Breast epithelium (tissue), 4 donors: ENCODE measurements at places on chromosomes 7 and 10.

DNA sequence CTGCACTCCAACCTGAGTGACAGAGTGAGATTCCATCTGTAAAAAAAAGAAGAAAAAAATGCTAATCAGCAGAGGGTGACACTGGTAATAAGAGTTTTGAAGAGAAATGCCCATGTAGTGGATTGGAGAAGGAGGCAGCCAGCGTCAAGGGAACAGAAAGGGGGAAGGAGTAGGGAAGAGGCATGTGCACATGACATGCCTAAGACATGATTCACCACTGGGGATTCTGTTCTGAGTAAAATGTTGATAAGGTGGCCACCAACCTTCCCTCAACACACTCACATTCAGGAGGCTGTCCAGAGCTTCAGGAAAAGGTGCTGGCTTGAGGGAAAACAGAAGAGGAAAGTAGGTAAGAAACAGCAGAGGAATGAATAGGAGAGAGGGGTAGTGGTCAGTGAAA is 39.9 kb downstream of the AKR1D1 start:
- no peak overlapping the region for H3K4me3 ChIP-seq
- H3K27me3 ChIP-seq, result no peaks in the 10 kb centered on the region
- H3K4me1 ChIP-seq, result no peaks in the 10 kb centered on the region
- no peaks in the 10 kb centered on the region for H3K36me3 ChIP-seq

- no peak overlapping the region for H3K27ac ChIP-seq
- H3K36me3 ChIP-seq, result peaks cover 16% of the 10 kb centered on the region
- H3K4me3 ChIP-seq, result no peak overlapping the region
- no peaks in the 10 kb centered on the region for H3K4me1 ChIP-seq
Measured at GRCh38 chr7:107187774-107188173, 19.0 kb downstream of the HBP1 start.

GRCh38 chr7:833601-834258 is 1.5 kb downstream of the SUN1 start:
- H3K36me3 ChIP-seq, result no peaks in the 10 kb centered on the region
- H3K27ac ChIP-seq, result peak overlapping the region; percentile 90
- no peaks in the 10 kb centered on the region for H3K27me3 ChIP-seq
- DNase-seq, result no peak

DNA sequence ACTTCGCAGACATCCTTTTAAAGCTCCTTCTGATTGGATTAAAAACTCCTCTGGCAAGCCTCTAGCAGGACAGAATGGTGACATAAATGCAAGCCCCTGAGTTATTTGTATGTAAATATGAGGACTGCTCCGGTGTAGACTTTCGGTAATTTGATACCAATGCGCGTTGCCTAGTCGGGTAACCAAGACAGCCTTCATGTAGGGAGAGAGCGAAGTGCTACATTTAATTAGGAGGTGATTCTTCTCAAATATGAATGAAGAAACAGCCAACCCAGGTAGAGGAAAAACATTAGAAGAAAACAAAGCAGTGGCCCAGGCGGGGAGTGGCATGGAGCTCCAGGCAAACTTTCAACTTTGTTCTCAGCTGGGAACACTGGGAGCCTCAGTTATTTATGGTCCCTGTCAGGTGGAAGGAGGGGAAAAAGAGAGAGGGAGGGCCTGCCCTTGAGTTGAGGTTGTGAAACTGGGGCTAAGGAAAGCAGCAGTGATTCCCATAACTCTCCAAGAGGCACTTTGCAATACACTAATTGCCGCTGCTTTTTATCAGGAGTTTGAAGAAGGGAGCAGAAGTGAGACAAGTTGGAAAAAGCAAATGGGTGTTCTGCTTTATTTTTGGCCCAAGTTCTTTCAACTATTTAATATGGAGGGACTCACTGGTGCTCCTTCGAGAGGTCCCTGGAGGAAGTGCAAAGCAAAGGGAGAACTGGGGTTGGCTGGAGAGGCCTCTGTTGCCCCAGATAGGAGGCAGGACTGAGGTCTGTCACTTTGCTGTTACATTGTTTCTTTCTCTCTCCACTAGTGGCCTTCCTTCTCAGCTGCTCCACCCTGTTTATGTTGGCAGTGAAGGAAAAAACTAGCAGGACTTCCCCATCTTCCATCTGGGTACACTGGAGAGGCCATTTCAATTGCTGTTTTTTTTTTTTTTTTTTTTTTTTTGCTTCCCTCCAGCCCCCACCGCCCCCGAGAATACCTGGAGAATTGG is 234.6 kb upstream of the CCDC6 start:
- peak overlapping the region; percentile 23 for H3K4me3 ChIP-seq
- H3K36me3 ChIP-seq, result no peaks in the 10 kb centered on the region
- no peaks in the 10 kb centered on the region for H3K27me3 ChIP-seq
- peak overlapping the region; percentile 65 for H3K27ac ChIP-seq
- no peak for DNase-seq

GRCh38 chr10:82575318-82575717 is 700.3 kb downstream of the NRG3 start:
- DNase-seq, result no peak
- H3K36me3 ChIP-seq, result no peaks in the 10 kb centered on the region
- H3K27me3 ChIP-seq, result no peaks in the 10 kb centered on the region
- no peaks in the 10 kb centered on the region for H3K4me1 ChIP-seq
- no peak overlapping the region for H3K4me3 ChIP-seq
- no peak overlapping the region for H3K27ac ChIP-seq

- no peaks in the 10 kb centered on the region for H3K4me1 ChIP-seq
- no peak overlapping the region for H3K4me3 ChIP-seq
- DNase-seq, result no peak
- no peaks in the 10 kb centered on the region for H3K36me3 ChIP-seq
Measured at GRCh38 chr10:44513591-44513990, 128.7 kb upstream of the CXCL12 start.

DNA sequence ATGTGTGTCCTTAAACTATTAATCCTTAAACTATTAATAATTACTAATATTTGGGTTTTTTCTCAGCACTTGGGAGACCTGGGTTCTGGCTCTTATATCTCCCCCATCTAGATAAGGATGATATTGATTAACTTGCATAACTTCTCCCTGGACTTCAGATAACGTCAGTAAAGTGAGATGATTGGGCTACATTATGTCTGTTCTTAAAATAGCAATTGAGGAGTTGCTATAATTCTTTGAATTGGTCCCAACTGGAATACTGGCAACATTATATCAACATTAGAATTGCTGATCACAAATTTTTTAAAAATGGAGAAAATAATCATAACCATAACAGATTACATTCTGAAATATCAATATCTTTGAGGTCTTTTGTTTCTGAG is 1.9 kb downstream of the APBB1IP start:
- peak overlapping the region; percentile 67 for H3K4me3 ChIP-seq
- DNase-seq, result no peak
- no peaks in the 10 kb centered on the region for H3K36me3 ChIP-seq
- no peak overlapping the region for H3K27ac ChIP-seq

GRCh38 chr7:94605031-94605430 is 50.9 kb downstream of the SGCE start:
- no peak overlapping the region for H3K27ac ChIP-seq
- H3K27me3 ChIP-seq, result no peaks in the 10 kb centered on the region
- no peaks in the 10 kb centered on the region for H3K36me3 ChIP-seq
- no peak overlapping the region for H3K4me3 ChIP-seq
- no peaks in the 10 kb centered on the region for H3K4me1 ChIP-seq

GRCh38 chr10:34834274-34834673 is 19.2 kb upstream of the PARD3 start:
- DNase-seq, result no peak
- no peak overlapping the region for H3K4me3 ChIP-seq
- no peaks in the 10 kb centered on the region for H3K36me3 ChIP-seq
- no peaks in the 10 kb centered on the region for H3K27me3 ChIP-seq

GRCh38 chr7:39094731-39095130 is 117.0 kb downstream of the POU6F2 start:
- no peak overlapping the region for H3K27ac ChIP-seq
- DNase-seq, result no peak
- H3K4me1 ChIP-seq, result no peaks in the 10 kb centered on the region
- H3K36me3 ChIP-seq, result no peaks in the 10 kb centered on the region
- no peak overlapping the region for H3K4me3 ChIP-seq
- no peaks in the 10 kb centered on the region for H3K27me3 ChIP-seq

- H3K27ac ChIP-seq, result no peak overlapping the region
- H3K4me1 ChIP-seq, result no peaks in the 10 kb centered on the region
- no peak for DNase-seq
- H3K4me3 ChIP-seq, result no peak overlapping the region
- H3K27me3 ChIP-seq, result no peaks in the 10 kb centered on the region
- H3K36me3 ChIP-seq, result no peaks in the 10 kb centered on the region
Measured at GRCh38 chr7:151662251-151662826, 142.6 kb upstream of the RHEB start.

DNA sequence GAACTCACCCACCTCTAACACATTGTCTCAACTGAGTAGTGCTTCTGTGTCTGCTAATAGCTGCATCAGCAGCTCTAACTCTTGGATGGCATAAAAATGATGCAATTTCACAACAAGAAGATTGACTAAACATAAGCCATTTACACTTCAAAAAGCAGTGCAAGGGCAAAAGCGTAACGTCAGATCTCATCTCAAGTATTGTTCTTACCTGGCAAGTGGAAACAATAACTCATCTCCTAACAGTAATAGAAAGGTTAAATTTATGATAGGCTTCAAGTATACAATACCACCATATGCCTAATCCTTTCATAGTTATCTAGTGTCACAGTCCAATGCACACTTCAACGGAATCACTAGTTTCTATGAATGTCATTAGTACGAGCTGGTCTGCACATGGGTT is 14.8 kb downstream of the TPK1 start:
- no peaks in the 10 kb centered on the region for H3K4me1 ChIP-seq
- H3K27me3 ChIP-seq, result no peaks in the 10 kb centered on the region
- no peak for DNase-seq

GRCh38 chr7:83649701-83650100 is 762 bp upstream of the SEMA3E start:
- H3K27me3 ChIP-seq, result no peaks in the 10 kb centered on the region
- H3K4me1 ChIP-seq, result no peaks in the 10 kb centered on the region
- no peak overlapping the region for H3K27ac ChIP-seq

DNA sequence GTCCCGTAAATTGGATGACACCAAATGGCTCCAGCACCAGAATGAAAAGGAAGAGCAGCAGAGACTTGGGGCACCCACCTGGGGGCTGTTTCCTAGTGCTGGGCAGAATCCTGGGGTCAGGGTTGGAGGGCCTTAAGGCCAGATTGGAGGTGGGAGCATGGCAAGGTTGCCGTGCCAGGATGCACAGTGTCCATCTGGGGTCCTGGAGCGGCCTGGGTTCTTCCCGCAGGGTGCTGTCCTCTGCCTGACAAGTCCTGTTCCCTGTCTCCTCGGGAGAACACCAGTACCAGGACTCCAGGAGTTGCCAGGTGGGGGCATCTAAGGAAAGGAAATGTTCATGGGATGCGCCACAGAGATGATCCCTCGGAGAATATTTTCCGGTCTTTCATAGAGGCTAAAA is 42.8 kb downstream of the MGMT start:
- H3K27ac ChIP-seq, result no peak overlapping the region
- H3K4me1 ChIP-seq, result no peaks in the 10 kb centered on the region
- H3K27me3 ChIP-seq, result no peaks in the 10 kb centered on the region
- H3K36me3 ChIP-seq, result no peaks in the 10 kb centered on the region
- no peak for DNase-seq

DNA sequence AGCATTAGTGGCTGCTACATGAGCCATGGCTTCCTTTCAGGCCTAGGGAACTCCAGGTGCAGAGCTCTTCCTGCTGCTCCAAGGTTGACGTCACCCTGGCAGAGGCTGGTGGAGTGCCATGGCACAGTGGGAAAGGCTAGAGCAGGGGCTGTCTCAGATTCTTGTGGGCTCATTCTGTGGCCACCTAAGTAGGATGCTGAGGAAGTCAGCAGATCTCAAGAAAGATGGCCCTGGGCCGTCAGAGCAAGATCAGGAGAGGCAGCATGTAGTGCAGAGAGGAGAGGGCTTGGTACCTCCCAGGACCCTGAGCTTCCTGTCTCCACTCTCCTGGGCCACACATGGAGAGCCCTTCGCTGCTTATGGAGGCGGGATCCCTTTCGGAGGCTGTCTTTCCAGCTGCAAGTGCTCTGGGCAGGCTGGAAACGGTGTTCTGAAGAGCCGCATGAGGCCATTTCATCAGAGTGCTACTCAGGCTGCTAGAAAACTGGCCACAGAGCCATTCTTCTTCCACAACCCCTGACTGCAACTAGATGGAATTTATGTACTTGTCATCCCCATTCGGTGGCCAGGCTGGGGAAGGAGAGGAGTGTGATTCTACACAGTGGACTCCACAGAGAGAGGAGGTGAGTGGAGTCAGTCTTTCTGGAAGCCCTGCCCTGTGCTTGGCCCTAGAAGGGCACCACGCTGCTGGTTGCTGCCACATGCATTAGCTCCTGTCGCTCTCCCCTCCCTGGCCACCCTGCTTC is 304.2 kb downstream of the RPS24 start:
- no peak overlapping the region for H3K4me3 ChIP-seq
- H3K4me1 ChIP-seq, result no peaks in the 10 kb centered on the region
- H3K27ac ChIP-seq, result no peak overlapping the region

DNA sequence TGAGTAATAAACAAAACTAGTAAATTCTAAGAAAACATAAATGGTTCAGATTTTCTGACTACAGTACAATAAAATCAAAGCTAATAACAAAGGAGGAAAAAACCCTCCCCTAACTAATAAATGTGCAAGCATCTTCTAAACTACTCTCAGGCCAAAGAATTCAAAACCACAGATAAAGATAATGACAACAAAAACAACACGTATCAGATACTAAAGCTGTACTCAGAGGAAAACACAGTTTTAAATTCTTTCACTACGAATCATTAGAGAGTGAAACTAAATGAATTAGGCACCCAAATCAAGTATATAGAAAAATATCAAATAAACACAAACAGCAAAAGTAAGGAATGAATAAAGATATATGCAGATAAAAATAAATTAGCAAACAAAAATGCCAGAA is 200.9 kb downstream of the TEX36 start:
- H3K36me3 ChIP-seq, result no peaks in the 10 kb centered on the region
- no peaks in the 10 kb centered on the region for H3K27me3 ChIP-seq
- no peak for DNase-seq
- H3K4me3 ChIP-seq, result no peak overlapping the region
- no peak overlapping the region for H3K27ac ChIP-seq

GRCh38 chr10:90133606-90134005 is 432.2 kb downstream of the KIF20B start:
- no peaks in the 10 kb centered on the region for H3K4me1 ChIP-seq
- H3K4me3 ChIP-seq, result no peak overlapping the region
- H3K36me3 ChIP-seq, result no peaks in the 10 kb centered on the region
- H3K27me3 ChIP-seq, result no peaks in the 10 kb centered on the region
- H3K27ac ChIP-seq, result no peak overlapping the region

GRCh38 chr10:50614444-50615137 is 9.2 kb downstream of the SGMS1 start:
- no peak for DNase-seq
- H3K27ac ChIP-seq, result no peak overlapping the region
- H3K36me3 ChIP-seq, result no peaks in the 10 kb centered on the region
- peaks cover 6% of the 10 kb centered on the region for H3K4me1 ChIP-seq

- no peaks in the 10 kb centered on the region for H3K27me3 ChIP-seq
- DNase-seq, result no peak
- no peaks in the 10 kb centered on the region for H3K36me3 ChIP-seq
- no peak overlapping the region for H3K4me3 ChIP-seq
Measured at GRCh38 chr7:28865601-28866144, 92.5 kb downstream of the TRIL start.

GRCh38 chr7:143974459-143974858 is 19.8 kb downstream of the OR2F1 start:
- H3K4me3 ChIP-seq, result no peak overlapping the region
- no peaks in the 10 kb centered on the region for H3K36me3 ChIP-seq
- DNase-seq, result no peak
- H3K27ac ChIP-seq, result no peak overlapping the region
- no peaks in the 10 kb centered on the region for H3K27me3 ChIP-seq
